ENCODE measurements at places on chromosomes 2 and 18.

- H3K36me3 ChIP-seq, result no peaks in the 10 kb centered on the region
- H3K4me3 ChIP-seq, result no peak overlapping the region
- no peaks in the 10 kb centered on the region for H3K27me3 ChIP-seq
- no peak for DNase-seq
- H3K4me1 ChIP-seq, result no peaks in the 10 kb centered on the region
- no peak overlapping the region for H3K27ac ChIP-seq
These were observed 354.1 kb downstream of the HRH4 start for GRCh38 chr18:24814521-24814920.

- no peak overlapping the region for H3K27ac ChIP-seq
- H3K36me3 ChIP-seq, result no peaks in the 10 kb centered on the region
- no peak for DNase-seq
- H3K4me3 ChIP-seq, result no peak overlapping the region
- H3K27me3 ChIP-seq, result no peaks in the 10 kb centered on the region
- no peaks in the 10 kb centered on the region for H3K4me1 ChIP-seq
These were observed 217.7 kb downstream of the PRKCE start for GRCh38 chr2:45869165-45869501.

DNA sequence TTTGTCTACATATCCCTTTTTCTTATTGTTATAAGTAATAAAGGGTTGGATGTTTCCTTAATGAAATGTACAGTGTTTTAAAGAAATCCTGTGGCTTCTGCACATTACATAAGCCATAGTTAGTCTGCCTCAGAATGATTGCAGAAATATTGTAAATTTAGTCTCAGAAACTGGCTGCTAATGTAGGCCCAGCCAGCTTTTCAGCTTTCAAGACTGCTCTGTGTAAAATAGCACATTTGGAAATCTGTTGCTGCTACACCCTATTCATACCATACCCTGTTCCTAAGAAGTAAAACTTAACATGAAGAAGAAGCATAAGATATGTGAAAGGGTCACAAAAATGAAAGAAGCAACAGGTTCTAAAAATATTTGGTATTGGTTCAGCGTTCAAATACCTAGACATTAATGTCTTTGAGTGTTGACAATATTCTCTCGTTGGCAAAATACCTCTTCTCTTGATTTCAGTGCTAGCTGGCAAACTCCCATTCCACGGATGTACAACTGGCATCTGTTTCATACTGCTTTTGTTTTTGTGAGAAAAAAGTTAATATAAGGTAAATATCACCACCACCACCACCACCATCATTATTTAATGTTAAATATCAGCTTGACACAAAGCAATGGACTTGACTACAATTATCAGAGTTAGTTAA lies 19.2 kb upstream of the NCKAP1 start:
- no peak overlapping the region for H3K27ac ChIP-seq
- no peaks in the 10 kb centered on the region for H3K27me3 ChIP-seq
- DNase-seq, result no peak

GRCh38 chr2:33317369-33318007 lies 159.0 kb upstream of the RASGRP3 start:
- H3K27me3 ChIP-seq, result no peaks in the 10 kb centered on the region
- H3K27ac ChIP-seq, result no peak overlapping the region
- no peak overlapping the region for H3K4me3 ChIP-seq
- no peaks in the 10 kb centered on the region for H3K36me3 ChIP-seq
- peaks cover 2% of the 10 kb centered on the region for H3K4me1 ChIP-seq
- no peak for DNase-seq

DNA sequence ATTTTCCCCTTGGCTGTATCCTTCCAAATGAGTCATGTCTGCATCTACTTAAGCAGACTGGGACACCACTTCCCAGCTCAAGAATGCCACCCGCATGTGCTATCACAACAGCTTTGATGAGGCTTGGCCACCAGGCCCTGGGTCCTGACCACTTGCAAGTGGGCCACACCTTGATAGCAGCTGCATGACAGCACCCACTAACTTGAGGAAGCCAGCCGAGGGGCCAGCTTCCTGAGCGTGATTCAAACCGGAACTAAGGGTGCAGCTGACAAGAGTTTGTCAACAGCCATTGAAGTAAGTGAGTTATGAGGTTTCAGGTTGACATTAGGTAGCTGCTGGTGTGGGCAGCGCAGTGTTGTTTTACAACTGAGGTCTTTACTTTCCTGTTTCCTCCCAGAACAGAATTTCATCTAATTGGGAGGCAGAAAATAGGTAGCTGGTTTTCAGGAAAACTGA lies 54.4 kb downstream of the EPHA4 start:
- peak overlapping the region; percentile 87 for H3K27ac ChIP-seq
- H3K4me1 ChIP-seq, result peaks cover 60% of the 10 kb centered on the region
- DNase-seq, result peak; percentile 71
- peak overlapping the region; percentile 45 for H3K4me3 ChIP-seq
- H3K36me3 ChIP-seq, result no peaks in the 10 kb centered on the region

- H3K27me3 ChIP-seq, result no peaks in the 10 kb centered on the region
- DNase-seq, result no peak
- H3K36me3 ChIP-seq, result peaks cover 26% of the 10 kb centered on the region
- H3K27ac ChIP-seq, result no peak overlapping the region
- peaks cover 22% of the 10 kb centered on the region for H3K4me1 ChIP-seq
- no peak overlapping the region for H3K4me3 ChIP-seq
These were observed 6.5 kb downstream of the GLS start for GRCh38 chr2:190887089-190887488.

DNA sequence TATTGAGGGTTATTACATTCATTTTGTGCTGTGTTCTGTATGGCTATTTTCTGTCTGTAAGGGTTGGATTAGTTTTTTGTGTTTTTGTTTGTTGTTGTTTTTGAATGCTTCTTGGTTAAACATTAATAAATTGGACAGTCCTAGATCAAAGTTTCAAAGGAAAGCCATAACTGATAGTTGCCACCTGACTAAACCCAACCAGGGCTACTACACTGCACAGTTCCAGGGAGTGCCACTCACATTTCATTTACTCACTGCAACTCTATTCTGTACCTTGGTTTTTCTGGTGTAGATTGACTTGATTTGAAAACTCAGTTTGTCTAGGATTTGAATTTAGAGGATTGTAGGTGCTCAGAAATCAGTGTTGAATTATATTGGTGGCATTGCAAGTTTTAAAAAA lies 6.4 kb downstream of the MYL12B start:
- H3K4me1 ChIP-seq, result peaks cover 49% of the 10 kb centered on the region
- no peak overlapping the region for H3K4me3 ChIP-seq
- H3K36me3 ChIP-seq, result peaks cover 10% of the 10 kb centered on the region
- no peaks in the 10 kb centered on the region for H3K27me3 ChIP-seq
- DNase-seq, result no peak
- H3K27ac ChIP-seq, result no peak overlapping the region

DNA sequence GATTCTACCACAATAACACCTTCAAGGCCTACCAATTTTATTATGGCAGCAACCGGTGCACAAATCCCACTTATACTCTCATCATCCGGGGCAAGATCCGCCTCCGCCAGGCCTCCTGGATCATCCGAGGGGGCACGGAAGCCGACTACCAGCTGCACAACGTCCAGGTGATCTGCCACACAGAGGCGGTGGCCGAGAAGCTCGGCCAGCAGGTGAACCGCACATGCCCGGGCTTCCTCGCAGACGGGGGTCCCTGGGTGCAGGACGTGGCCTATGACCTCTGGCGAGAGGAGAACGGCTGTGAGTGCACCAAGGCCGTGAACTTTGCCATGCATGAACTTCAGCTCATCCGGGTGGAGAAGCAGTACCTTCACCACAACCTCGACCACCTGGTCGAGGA lies 17.1 kb downstream of the APCDD1 start:
- no peak for DNase-seq
- no peaks in the 10 kb centered on the region for H3K36me3 ChIP-seq
- H3K4me1 ChIP-seq, result no peaks in the 10 kb centered on the region
- H3K27ac ChIP-seq, result no peak overlapping the region

DNA sequence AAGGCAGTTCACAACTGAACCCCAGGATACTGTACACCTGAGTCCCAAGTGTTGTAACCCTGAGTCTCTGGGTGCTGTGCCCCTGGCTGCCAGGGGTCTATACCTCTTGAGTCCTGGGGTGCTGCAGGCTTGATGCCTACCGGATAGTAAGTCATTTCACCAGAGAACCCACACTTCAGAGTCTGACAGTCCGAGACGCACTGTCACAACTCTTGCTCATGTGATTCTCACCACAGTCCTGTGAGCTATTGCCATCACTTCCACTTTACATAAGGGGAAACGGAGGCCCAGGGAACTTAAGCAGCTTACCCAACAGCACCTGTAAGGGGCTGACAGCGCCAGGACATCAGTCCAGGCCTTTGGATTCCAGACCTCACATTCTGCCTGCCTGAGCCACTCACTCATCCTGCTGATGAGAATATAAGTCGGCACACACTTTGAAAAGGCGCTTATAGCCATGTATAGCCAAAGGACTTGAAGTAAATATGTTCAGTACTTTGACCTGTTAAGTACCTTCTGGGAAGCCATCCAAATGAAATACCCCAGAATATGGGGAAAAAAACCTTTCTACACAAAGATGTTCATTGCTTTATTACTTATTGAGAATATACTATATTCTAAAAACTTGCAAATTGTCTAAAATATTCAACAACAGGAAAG lies 180.7 kb upstream of the ID2 start:
- peaks cover 4% of the 10 kb centered on the region for H3K4me1 ChIP-seq
- H3K4me3 ChIP-seq, result no peak overlapping the region
- DNase-seq, result no peak
- no peak overlapping the region for H3K27ac ChIP-seq
- H3K36me3 ChIP-seq, result no peaks in the 10 kb centered on the region
- H3K27me3 ChIP-seq, result no peaks in the 10 kb centered on the region

DNA sequence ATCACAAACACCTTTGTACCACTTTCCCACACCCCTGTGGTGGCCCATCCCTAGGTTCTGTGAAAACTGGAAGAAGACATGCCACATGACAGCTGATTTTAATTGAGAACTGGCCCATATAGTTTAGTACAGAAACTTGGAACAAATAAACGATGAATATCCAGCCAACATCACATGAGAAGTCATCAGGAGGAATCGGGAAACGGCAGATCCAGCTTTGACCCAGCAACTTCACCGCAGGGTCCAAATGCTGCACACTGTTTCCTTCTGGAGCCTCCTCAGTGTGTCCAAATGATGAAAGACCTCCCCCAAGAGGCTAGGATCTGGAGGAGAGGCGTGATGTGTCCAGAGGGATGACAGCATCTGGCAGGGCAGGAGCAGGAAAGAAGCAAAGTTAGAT lies 75.5 kb downstream of the COPS8 start:
- no peaks in the 10 kb centered on the region for H3K36me3 ChIP-seq
- H3K27me3 ChIP-seq, result no peaks in the 10 kb centered on the region
- no peak overlapping the region for H3K27ac ChIP-seq
- no peak for DNase-seq
- peaks cover 3% of the 10 kb centered on the region for H3K4me1 ChIP-seq

- no peaks in the 10 kb centered on the region for H3K36me3 ChIP-seq
- no peak overlapping the region for H3K4me3 ChIP-seq
- H3K27me3 ChIP-seq, result no peaks in the 10 kb centered on the region
- no peaks in the 10 kb centered on the region for H3K4me1 ChIP-seq
These were observed 130.2 kb downstream of the NCKAP5 start for GRCh38 chr2:133438026-133438425.

GRCh38 chr18:54636217-54636616 lies 45.2 kb downstream of the DYNAP start:
- H3K27ac ChIP-seq, result no peak overlapping the region
- no peak for DNase-seq
- no peaks in the 10 kb centered on the region for H3K4me1 ChIP-seq
- no peaks in the 10 kb centered on the region for H3K27me3 ChIP-seq

- H3K27me3 ChIP-seq, result no peaks in the 10 kb centered on the region
- peaks cover 5% of the 10 kb centered on the region for H3K36me3 ChIP-seq
- no peaks in the 10 kb centered on the region for H3K4me1 ChIP-seq
These were observed 15.4 kb downstream of the MRPL44 start for GRCh38 chr2:223972656-223973102.

DNA sequence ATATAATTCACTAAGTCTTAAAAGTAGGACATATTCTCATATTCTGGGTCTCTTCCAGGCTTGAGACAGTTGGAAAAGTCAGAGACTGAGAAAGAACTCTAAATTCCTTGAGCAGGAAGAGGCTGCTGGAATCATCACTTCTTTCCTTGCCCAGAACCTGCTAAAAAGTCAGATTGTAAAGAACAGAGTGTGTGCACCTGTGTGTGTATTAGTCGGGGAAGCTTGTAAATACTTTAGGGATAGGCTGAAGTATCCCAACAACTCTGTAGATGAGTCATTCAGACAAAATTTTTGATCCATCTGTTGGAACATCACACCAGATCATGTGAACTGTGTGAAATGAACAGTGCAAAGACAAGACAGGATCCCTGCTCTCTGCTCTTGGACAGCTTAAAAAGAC lies 16.1 kb downstream of the GAREM1 start:
- no peak overlapping the region for H3K27ac ChIP-seq
- H3K36me3 ChIP-seq, result no peaks in the 10 kb centered on the region
- no peaks in the 10 kb centered on the region for H3K4me1 ChIP-seq
- DNase-seq, result no peak

DNA sequence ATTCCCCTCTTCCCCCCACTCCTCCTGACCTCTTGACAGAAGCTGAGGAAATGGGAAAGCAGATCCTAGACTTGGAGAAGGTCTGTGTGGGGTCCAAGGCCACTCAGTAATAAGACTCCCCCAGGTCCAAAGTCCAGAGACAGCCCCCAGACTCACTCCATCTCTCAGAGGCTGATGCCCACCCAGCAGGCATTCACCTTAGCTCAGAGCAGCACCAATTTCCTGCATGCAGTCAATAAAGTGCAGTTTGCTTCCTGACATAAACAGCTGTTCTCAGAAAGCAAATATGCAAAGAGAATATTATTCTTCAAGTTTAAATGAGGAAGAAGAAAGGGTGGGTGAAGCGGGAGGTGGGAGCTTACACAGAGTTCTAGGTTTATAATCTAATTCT lies 84.1 kb upstream of the RTN4 start:
- H3K4me1 ChIP-seq, result peaks cover 28% of the 10 kb centered on the region
- H3K27me3 ChIP-seq, result no peaks in the 10 kb centered on the region
- H3K4me3 ChIP-seq, result peak overlapping the region; percentile 54
- DNase-seq, result no peak

DNA sequence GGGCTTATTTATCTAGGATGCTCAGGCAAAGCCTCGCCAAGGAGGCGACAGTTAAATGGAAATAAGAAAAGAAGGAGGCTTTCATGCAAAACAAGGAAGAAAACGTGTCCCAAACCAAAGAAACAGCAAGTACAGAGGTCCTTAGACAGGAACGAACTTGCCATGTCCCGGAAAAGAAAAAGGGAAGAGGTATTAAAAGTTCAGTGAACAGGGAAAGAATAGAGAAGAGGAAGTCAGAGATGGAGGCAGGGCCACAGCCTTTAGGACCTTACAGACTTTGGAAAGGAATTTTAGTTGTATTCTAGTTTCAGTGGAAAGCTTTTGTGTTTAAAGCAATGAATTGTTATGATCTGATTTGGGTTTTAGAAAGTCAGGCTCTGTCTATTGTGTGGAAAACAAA lies 22.1 kb downstream of the IKZF2 start:
- no peaks in the 10 kb centered on the region for H3K27me3 ChIP-seq
- no peak overlapping the region for H3K27ac ChIP-seq
- H3K36me3 ChIP-seq, result no peaks in the 10 kb centered on the region
- DNase-seq, result no peak

GRCh38 chr2:120635146-120635545 lies 100.5 kb upstream of the GLI2 start:
- no peaks in the 10 kb centered on the region for H3K4me1 ChIP-seq
- no peaks in the 10 kb centered on the region for H3K27me3 ChIP-seq
- no peaks in the 10 kb centered on the region for H3K36me3 ChIP-seq
- no peak for DNase-seq
